CD8-positive, alpha-beta memory T cell (primary cell): ENCODE measurements at places on chromosomes 1 and 21. TPM values are rescaled to one million over a fixed set of nuclear protein-coding genes. Genes with fewer than 3 reads are reported as not detected.
A peak's percentile ranks its signal among the peaks of the same experiment; 100 is the strongest.

Gene MAEL
- total RNA-seq: not detected

Gene PTPN22
- total RNA-seq: 57.7 TPM

Gene TFF2
- total RNA-seq: not detected

Gene TAS1R1
- total RNA-seq: not detected

Gene COL9A2
- total RNA-seq: 4.4 TPM

Gene IRF6
- 1.2 TPM for total RNA-seq

Gene MYOG
- not detected for total RNA-seq

Gene CBR1
- 37.6 TPM for total RNA-seq

Gene KRTAP19-3
- total RNA-seq: not detected

Gene LCE1D
- total RNA-seq: not detected

Gene ITLN1
- total RNA-seq: not detected

Gene SUCO
- total RNA-seq: 25.2 TPM

DNA sequence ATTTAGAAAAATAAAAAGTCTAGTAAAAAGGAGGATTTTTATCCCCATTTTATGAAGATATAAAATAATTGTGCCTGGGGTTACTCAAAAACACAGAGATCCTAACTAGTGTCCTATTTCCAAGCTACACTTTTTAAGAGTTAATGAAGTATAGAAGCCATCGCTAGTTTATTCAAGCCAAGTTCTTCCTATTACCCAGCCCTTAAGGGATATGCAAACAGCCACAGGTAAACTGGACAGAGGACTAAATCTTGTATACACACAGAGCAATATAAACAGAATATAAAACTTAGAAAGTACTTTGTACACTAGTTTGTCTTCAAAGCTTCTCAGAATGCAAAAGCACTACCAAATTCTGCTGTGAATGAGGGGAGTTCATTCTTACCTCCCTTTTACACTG is 111.1 kb downstream of the RERE start:
- no peak for DNase-seq
- peaks cover 16% of the 10 kb centered on the region for H3K4me1 ChIP-seq
- peaks cover 14% of the 10 kb centered on the region for H3K27me3 ChIP-seq
- H3K4me3 ChIP-seq: no peak overlapping the region
- H3K27ac ChIP-seq: no peak overlapping the region
- no peaks in the 10 kb centered on the region for H3K36me3 ChIP-seq

GRCh38 chr1:12480748-12481362 is 137.2 kb downstream of the DHRS3 start:
- H3K4me1 ChIP-seq: peaks cover 64% of the 10 kb centered on the region
- no peaks in the 10 kb centered on the region for H3K27me3 ChIP-seq
- no peak overlapping the region for H3K27ac ChIP-seq
- H3K36me3 ChIP-seq: peaks cover 4% of the 10 kb centered on the region

GRCh38 chr21:42080788-42081083 is 9.6 kb downstream of the UMODL1 start:
- H3K27me3 ChIP-seq: no peaks in the 10 kb centered on the region
- H3K36me3 ChIP-seq: no peaks in the 10 kb centered on the region
- DNase-seq: no peak
- no peaks in the 10 kb centered on the region for H3K4me1 ChIP-seq
- H3K27ac ChIP-seq: no peak overlapping the region

DNA sequence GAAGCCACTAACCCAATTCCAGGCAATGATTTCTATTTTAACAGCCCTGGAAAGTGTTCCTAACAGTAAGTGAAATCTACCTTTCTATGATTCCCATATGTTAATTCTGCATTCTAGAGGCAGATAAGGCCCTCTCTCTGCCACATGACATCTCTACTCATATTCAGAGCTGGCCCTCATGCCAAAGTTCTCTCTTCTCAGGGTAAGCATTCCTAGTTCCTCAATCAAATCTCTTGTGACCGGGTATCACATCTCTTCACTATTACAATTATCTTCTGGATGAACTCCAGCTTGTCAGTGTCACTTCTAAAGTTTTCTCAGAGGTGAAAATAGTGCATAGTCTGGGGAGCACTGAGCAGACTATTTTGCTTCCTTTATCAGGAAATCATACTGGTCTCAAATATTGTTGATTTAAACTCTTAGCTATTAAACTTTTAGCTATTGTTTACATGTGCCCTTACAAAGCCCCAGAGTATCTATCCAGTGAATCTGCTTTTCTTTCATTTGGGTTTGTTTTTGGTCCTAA is 66.4 kb upstream of the TNFSF18 start:
- no peaks in the 10 kb centered on the region for H3K27me3 ChIP-seq
- no peak overlapping the region for H3K4me3 ChIP-seq
- H3K27ac ChIP-seq: no peak overlapping the region

- H3K27me3 ChIP-seq: no peaks in the 10 kb centered on the region
- no peak for DNase-seq
- H3K27ac ChIP-seq: no peak overlapping the region
These were observed 1110.7 kb upstream of the B3GALT2 start for GRCh38 chr1:194297094-194297493.

DNA sequence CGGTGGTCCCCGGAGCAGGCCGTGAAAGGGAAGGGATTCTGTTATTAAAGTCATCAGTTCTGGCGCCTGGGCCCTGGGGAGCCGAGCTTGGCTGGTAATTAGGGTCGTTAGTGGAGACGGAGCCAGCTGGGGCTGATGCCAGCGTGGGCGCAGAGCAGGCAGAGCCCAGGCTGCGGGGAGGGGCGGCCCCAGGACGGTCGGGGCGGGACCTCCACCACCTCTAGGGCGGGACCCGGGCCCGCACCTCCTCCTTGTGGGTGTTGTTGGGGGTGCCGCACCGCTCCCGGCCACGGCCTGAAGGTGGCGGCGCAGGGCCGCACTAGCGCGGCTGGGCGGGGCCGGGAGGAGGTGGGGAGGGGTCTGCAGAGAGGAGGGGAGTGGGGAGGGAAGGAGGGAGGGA is 470.6 kb downstream of the PTPRU start:
- no peak overlapping the region for H3K27ac ChIP-seq
- H3K27me3 ChIP-seq: peaks cover 13% of the 10 kb centered on the region
- H3K4me3 ChIP-seq: no peak overlapping the region
- H3K36me3 ChIP-seq: no peaks in the 10 kb centered on the region
- DNase-seq: no peak

GRCh38 chr21:44938772-44939531 is 877 bp upstream of the SLX9 start:
- peaks cover 40% of the 10 kb centered on the region for H3K4me1 ChIP-seq
- H3K27ac ChIP-seq: peak overlapping the region; percentile 70

DNA sequence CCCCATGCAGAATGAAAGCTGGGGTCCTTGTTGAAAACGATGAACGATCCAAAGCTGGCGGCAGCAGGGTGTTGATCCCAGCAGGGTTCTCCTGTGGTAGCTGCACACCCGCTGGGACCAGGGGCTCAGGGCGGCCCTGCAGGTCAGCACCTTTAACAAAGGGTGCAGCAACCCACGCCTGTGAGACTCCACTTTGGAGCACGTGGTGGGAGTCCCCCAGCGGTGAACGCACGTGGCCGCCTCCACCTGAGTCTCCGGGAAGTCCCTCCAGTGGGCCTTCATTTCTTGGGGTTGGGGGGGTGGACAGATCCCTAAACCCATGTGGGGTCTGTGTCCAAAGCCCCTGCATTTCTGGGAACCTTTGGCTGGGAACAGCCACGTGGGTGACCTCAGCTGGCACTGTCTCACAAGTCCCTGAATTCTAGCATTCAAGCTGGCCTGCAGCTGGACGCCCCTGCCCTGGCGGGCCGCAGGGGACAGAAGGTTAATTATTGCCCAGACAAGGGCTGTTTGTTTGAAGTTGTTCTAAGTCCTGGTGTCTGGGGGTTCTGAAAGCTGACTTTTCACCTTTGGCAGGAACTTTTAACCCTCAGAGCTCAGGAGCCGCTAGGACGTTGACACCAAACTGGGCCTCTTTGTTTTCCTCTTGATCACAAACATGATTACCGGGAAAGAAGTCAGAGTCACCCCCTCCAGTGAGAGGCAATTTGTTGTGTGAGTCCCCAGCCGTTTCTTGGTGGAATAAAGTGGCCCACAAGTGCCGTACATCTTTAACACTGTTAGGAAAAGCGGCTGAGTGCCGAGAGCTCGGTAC is 64.5 kb downstream of the COL18A1 start:
- H3K27me3 ChIP-seq: no peaks in the 10 kb centered on the region
- peak; percentile 38 for DNase-seq
- H3K27ac ChIP-seq: no peak overlapping the region
- H3K4me1 ChIP-seq: peaks cover 13% of the 10 kb centered on the region

DNA sequence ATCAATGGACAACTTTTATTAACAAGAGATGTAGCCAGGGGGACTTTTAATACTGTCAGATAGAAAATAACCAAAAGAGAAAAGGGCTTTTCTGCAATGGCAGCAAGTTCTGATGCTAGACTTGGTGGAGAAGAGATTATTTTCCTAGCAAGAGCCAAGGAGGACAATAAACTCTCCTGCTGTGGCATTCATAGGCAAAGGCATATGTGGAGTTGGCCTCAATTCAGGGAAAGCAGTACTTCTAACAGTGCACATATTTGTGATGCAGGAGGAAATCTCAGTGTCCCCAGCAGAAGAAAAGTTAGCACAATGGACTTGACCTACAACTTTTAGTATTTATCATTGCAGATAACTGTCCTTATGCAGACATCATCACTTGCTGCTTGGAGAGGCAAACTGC is 75.1 kb upstream of the GRIK1 start:
- H3K4me3 ChIP-seq: no peak overlapping the region
- DNase-seq: no peak
- H3K36me3 ChIP-seq: no peaks in the 10 kb centered on the region
- H3K27ac ChIP-seq: no peak overlapping the region
- H3K4me1 ChIP-seq: no peaks in the 10 kb centered on the region
- H3K27me3 ChIP-seq: no peaks in the 10 kb centered on the region

DNA sequence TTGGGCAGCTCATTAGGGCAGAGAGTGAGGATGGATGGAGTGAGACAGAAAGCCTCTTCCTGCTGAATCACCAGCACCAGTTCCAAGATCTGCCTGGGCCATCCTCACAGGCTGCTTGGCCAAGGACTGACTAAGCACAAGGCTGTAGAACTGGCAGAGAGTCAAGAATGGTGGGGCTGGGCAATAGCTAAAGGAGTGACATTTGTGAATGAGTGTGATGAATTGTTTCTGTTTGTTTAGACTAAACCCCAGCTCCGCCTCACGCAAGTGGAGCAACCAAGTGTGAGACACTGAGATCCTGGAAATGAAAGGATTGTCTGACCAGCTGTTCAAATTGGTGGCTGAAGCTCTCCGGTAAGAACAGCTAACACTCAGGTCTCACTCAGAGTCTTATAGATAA is 38.6 kb downstream of the BRINP2 start:
- no peak overlapping the region for H3K27ac ChIP-seq
- H3K27me3 ChIP-seq: no peaks in the 10 kb centered on the region
- H3K4me3 ChIP-seq: no peak overlapping the region
- H3K4me1 ChIP-seq: no peaks in the 10 kb centered on the region
- no peaks in the 10 kb centered on the region for H3K36me3 ChIP-seq
- no peak for DNase-seq

DNA sequence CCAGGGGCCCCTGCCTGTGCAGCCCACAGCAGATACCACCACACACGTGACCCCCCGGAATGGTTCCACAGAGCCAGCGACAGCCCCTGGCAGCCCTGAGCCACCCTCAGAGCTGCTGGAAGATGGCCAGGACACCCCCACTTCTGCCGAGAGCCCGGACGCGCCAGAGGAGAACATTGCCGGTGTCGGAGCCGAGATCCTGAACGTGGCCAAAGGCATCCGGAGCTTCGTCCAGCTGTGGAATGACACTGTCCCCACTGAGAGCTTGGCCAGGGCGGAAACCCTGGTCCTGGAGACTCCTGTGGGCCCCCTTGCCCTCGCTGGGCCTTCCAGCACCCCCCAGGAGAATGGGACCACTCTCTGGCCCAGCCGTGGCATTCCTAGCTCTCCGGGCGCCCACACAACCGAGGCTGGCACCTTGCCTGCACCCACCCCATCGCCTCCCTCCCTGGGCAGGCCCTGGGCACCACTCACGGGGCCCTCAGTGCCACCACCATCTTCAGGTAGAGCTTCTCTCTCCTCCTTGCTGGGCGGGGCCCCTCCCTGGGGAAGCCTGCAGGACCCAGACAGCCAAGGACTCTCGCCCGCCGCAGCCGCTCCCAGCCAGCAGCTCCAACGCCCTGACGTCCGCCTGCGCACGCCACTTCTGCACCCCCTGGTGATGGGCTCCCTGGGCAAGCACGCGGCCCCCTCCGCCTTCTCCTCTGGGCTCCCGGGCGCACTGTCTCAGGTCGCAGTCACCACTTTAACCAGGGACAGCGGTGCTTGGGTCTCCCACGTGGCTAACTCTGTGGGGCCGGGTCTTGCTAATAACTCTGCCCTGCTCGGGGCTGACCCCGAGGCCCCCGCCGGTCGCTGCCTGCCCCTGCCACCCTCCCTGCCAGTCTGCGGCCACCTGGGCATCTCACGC is 51.0 kb downstream of the COL18A1 start:
- no peak overlapping the region for H3K4me3 ChIP-seq
- no peaks in the 10 kb centered on the region for H3K36me3 ChIP-seq
- H3K4me1 ChIP-seq: no peaks in the 10 kb centered on the region
- no peak overlapping the region for H3K27ac ChIP-seq
- H3K27me3 ChIP-seq: no peaks in the 10 kb centered on the region

GRCh38 chr1:209023790-209024189 is 559.7 kb upstream of the CAMK1G start:
- H3K4me3 ChIP-seq: no peak overlapping the region
- no peak overlapping the region for H3K27ac ChIP-seq
- H3K4me1 ChIP-seq: no peaks in the 10 kb centered on the region
- H3K36me3 ChIP-seq: no peaks in the 10 kb centered on the region

- no peaks in the 10 kb centered on the region for H3K4me1 ChIP-seq
- H3K27me3 ChIP-seq: no peaks in the 10 kb centered on the region
- no peak overlapping the region for H3K27ac ChIP-seq
- no peaks in the 10 kb centered on the region for H3K36me3 ChIP-seq
These were observed 272.5 kb upstream of the LRRC7 start for GRCh38 chr1:69295265-69295664.

GRCh38 chr1:213697192-213697802 is 290.5 kb upstream of the PROX1 start:
- no peaks in the 10 kb centered on the region for H3K27me3 ChIP-seq
- DNase-seq: no peak
- H3K36me3 ChIP-seq: no peaks in the 10 kb centered on the region
- H3K4me3 ChIP-seq: no peak overlapping the region

GRCh38 chr21:36125512-36126207 is 9.2 kb upstream of the CBR3 start:
- H3K4me3 ChIP-seq: no peak overlapping the region
- H3K27me3 ChIP-seq: no peaks in the 10 kb centered on the region
- no peak overlapping the region for H3K27ac ChIP-seq
- H3K4me1 ChIP-seq: peaks cover 6% of the 10 kb centered on the region

GRCh38 chr1:160675641-160676410 is 29.0 kb upstream of the SLAMF1 start:
- peak; percentile 60 for DNase-seq
- no peak overlapping the region for H3K4me3 ChIP-seq
- H3K27me3 ChIP-seq: no peaks in the 10 kb centered on the region
- no peak overlapping the region for H3K27ac ChIP-seq

GRCh38 chr1:167463080-167463479 is 55.2 kb downstream of the CD247 start:
- no peaks in the 10 kb centered on the region for H3K27me3 ChIP-seq
- H3K27ac ChIP-seq: no peak overlapping the region
- peaks cover 83% of the 10 kb centered on the region for H3K4me1 ChIP-seq

- peaks cover 24% of the 10 kb centered on the region for H3K4me1 ChIP-seq
- peak overlapping the region; percentile 14 for H3K4me3 ChIP-seq
- no peak overlapping the region for H3K27ac ChIP-seq
- peaks cover 5% of the 10 kb centered on the region for H3K36me3 ChIP-seq
- no peaks in the 10 kb centered on the region for H3K27me3 ChIP-seq
These were observed 2.6 kb upstream of the CC2D1B start for GRCh38 chr1:52368383-52369172.
